ENCODE measurements at places on chromosomes 7 and 10. TPM values are rescaled to one million over a fixed set of nuclear protein-coding genes. Genes with fewer than 3 reads are reported as not detected.

DNA sequence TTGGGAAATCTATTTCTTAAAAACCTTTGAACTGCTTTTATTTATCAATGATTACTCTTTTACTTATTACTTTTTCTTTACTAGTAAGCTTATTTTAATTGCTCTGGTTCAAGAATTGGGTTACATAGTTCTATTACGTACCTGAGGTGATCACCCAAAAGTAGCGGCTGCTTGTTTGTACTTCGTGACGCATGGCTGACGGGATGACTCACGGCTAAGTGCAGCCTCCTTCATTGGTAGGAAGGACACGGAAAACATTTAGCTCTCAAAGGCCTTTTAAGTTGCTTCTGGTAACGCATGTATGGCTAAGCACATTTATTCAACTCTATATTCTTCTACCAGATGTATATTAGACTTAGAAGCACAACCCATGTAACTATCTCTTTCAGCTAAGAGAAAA is 285.8 kb upstream of the SP4 start:
- no peak for DNase-seq

DNA sequence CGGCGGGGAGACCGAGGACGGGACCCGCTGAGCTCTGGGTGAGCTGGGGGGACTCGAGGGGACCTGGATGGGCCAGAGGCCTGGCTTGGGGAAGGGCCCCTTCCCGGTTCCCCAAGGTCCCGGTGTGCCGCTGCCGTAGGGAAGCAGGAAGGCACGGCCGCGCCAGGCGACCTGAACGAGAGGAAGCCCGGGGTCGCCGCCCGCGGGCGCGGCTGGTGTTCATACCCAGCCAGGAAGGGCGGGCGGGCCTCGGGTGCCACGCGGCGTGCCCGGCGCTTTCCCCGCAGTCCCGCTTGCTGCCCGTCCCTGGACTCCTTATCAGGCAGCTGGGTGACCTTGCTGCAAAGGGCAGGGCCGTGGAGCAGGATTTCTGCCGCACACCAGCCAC is 38.0 kb downstream of the ZNF777 start:
- no peak for DNase-seq

- no peak for DNase-seq
Measured at GRCh38 chr10:95815133-95815532, 59.2 kb downstream of the ENTPD1 start.

DNA sequence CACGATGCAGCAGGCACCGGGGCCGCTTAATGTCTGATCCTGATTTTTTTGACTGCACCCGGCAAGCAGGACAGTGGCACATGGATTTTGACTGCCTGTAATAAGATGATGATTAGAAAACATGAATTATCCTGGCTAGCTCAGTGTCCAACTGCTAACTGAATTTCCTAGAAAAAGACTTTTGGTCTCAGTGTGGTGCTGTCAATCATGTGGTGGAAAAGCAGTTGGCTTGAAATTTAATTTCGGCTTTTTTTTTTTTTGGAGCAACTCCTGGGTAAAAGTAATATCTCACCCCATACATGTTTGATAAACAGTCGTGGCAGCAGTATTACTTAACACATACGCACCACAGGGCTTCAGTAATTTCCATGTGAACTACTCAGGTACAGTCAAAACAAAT is 227.7 kb downstream of the FANK1 start:
- no peak for DNase-seq

The SPDYE11 gene
- total RNA-seq, result not detected

GRCh38 chr7:19121977-19122588 is 4.6 kb upstream of the TWIST1 start:
- no peak for DNase-seq

The FRMPD2 gene
- total RNA-seq, result 0.23 TPM
